ENCODE measurements at places on chromosomes 4 and X.

- DNase-seq = no peak
Measured at GRCh38 chr4:34861666-34862065, 1382.6 kb downstream of the ARAP2 start.

DNA sequence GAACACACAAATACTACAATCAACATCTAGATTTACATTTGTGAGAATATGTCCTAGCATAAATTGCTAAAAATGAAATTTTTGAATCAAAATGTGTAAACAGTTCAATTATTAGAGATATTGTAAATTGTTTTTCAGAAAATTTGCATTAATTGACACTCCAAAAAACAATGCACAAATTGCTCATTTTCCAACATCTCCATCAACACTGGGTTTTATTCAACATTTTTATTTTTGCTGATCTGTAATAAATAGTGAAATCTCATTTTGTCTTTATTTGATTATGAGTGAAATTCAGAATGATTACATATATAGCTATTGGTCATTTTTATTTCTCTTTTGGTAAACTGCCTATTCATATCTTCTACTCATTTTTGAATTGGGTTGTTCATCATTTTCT, 120.0 kb upstream of the GRIA3 start:
- no peak for DNase-seq

DNA sequence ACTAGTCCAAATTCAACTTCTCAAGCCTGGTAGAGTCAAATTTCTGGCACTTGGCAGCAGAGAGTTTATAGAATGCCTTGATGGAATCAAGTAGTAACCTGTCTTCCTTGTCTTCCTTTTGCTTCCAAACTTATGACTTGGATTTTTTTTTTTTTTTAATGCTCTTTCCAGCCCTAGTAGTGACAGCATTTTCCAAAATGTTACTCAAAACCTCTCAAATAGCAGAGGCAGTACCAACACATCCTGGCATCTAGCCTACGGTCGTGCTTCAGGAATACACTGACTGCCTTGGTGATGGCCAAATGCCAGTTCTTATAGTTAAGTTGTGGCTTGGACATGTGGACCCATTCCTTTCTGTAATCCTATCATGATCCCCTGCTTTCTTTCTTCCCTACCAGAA, 46.0 kb downstream of the GALNT7 start:
- no peak for DNase-seq

DNA sequence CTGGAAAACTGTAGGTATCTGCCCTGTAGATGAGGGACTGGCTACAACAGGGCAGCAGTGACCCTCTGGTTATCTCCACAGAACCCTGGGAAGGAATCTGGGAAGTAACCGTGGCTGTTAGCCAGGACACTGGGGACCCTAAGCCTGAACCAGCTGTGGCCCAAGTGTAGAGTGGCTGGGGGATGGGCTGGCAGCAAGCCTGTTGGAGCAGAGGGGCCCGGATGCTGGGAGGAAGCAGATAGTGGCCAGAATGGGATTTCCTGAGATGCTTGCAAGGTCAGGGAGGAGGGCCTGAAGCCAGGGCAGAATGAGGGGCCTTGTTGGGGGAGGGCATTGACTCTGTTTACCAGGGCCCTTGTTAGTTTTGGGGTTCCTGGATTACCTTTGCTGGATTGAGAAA, 161.0 kb upstream of the EOLA2 start:
- DNase-seq = no peak

- peak; percentile 67 for DNase-seq
Measured at GRCh38 chr4:145937971-145938611, 532 bp downstream of the ZNF827 start.

DNA sequence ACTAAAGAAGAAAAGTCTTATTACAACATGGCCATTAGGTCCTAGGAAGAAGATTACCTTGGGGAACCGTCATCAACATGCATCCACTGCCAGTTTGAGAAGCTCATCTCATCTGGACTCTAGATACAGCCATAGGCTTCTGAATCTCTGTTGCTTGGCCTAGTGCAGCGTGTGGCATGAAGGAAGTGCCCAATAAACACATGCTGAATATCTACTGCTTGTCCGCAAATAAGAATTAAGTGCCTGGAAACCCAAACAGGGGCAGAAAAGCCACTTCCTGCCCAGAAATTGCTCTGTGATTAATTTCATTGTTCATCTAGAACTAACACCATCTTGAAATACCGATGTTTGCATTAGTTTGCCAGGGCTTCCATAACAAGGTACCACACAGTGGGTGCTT, 241.1 kb upstream of the KLF3 start:
- DNase-seq = peak; percentile 1

DNA sequence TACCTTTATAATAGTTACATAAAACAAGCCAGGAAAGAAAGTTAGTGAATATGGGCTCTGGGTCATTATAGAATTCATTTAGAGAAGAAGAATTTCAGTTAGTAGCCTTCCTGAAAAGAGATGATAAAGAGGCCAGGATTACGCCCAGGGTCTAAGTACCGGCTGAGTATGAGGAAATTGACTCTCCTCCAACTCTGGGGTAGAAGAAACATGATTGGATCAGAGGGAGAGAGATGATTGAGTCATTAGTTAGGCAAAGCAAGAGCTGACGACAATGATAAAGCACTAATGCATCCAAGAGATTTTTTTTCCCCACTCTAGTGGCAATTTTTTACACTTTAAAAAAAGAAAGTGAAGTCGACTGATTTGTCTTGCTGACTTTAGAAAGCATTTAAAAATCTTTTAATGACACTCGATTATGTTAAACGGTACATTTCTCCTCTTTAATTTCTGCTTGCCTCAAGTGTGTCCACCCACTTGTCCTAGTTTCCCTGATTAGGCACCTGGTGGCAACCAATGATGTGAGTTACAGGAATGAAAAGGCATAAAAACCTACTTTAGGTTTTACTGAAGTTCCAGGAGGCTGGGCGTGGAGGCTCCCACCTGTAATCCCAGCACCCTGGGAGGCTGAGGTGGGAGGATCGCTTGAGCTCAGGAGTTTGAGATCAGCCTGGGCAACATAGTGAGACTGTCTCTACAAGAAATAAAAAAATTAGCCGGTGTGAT, 37.3 kb upstream of the IGFBP7 start:
- DNase-seq = no peak

DNA sequence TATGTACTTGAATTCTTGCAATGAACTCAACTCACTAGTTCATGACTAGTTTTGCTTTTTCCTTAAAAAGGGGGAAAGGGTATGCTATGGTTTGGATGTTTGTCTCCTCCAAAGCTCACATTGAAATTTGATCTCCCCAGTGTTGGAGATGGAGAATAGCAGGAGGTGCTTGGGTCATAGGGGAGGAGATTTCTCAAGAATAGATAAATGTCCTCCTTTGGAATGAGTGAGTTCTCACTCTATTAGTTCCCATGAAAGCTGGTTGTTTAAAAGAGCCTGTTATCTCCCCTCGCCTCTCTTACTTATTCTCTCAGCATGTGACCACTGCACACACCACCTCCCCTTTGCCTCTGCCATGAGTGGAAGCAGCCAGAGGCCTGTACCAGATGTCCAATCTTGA, 109.4 kb upstream of the INTU start:
- no peak for DNase-seq
